ENCODE measurements at places on chromosomes 6 and 20.

DNA sequence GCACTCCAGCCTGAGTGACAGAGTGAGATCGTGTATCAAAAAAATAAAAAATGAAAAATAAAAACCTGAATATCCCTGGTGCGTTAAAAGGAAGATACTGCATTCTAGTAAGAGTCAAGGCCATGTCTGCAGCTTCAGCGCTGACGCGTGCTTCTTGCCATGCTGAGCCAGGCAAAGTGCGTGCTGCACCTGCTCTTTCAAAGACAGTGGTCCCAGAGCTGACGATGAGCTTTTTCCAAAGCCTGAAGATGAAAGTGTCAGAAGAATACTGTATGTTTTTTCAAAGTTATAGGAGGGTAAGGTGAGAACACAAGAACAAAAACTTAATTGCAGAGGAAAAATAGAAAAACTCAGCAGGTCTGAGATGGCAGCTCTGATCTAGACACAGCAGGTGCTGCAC lies 115.1 kb downstream of the RNASET2 start:
- DNase-seq: no peak

DNA sequence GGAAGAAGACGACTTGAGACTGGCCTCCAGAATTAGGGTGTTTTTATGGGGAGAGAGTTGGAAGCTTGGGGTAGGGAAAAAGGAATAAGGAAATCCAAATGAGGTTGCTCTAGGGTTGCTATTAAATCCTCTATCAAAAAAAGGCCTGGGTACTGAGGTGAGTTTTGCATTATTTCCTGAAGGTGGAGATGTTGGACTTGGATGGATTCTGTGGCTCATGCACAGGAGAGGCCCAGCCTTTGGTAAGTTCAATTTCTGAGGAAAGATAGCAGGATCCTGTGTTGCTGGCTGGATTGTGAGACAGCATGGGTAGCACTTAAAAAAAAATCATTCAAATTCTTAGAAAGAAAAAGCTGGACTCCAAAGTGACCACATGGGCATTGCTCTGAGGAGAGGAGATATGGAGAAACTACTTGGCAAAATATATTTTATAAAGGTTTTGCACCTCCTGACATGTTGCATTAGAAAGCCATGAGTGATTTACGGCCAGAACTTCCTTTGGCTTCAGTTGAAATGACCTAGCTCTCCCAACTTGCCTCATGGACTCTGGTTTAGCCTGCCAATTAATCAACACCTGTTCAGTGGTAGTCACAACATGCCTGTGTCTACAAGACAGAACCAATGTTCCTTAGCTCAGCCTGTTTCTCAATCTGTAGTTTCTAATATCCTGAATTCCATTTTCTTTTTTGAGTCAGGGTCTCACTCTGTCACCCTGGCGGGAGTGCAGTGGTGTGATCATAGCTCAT lies 152.1 kb upstream of the RALGAPA2 start:
- DNase-seq: no peak

DNA sequence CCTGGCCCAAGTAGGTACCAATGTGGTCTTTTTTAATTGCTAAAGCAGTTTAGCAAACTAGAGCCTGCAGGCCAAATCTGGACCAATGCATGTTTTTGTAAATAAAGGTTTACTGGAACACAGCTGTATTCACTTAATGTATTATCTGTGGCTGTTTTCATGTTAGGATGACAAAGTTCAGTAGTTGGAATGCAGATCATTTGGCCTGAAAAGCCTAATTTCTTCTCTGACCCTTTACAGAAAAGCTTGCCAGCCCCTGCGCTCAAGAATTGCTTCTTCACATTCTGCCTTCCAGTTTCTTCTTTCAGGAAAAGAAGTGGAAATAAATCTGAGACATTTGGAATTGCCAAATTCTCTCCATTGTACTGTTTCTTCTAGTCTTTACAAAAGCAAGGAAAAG lies 90.0 kb upstream of the MC3R start:
- DNase-seq: no peak

DNA sequence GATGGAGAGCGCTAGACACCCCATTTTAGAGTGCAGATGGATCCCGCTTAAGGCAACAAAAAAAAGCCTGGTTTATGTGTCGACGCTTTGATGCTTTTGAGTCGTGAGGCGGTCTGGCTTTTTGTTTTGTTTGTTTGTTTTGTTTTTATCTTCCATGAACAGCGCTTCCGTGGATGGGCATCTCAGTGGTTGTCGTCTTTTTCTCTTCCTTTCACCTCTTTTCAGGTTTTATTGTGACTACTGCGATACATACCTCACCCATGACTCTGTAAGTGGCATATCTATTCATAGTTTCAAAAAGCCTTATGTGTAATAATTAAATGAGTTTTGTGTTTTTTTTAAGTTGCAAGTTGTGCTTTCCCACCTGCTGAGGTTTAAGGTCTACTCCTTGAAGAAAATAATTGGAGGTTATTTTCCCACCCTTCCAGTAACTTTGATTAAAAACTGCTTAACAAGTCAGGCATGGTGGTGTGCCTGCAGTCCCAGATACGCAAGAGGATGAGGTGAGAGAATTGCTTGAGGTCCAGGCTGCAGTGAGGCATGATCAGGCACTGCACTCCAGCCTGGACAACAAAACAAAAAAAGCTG lies 476 bp downstream of the SNRPC start:
- no peak for DNase-seq

DNA sequence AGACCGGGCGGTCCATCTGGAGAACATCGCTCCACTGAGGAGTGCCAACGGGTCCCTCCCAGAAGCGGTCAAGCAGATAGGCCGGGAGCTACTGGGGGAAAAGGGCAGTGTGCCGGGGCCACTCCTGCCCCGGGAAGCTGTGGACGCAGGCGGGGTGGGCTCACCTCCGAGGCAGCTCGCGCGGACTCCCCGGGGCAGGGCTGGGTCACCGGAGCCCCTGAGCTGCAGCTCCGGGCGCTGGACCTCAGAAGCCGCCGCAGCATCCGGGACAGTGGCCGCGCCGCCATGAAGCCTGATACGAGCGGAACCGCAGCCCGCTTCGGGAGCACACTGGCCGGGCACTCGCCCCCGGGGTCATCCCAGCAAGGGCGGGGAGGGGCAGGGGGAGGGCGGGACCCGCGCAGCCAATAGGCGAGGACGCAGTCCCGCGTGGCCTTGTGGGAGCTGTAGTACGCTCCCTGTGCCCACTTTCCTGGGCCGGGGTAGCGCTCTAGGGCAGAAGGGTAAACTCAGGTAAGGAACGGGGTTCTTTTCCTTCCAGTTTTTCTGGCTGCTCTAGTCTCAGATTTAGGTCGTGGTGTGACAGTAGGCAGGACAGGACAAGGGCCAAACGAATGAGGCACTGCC lies at the start of gene MOCS1:
TSS of gene MOCS1 (minus strand) at position 332 of the 627 bp plus-strand sequence. CDS start at position 287, 45 bp downstream.
- no peak for DNase-seq

- no peak for DNase-seq
Measured at GRCh38 chr20:53312957-53313356, 280.7 kb downstream of the ZNF217 start.

DNA sequence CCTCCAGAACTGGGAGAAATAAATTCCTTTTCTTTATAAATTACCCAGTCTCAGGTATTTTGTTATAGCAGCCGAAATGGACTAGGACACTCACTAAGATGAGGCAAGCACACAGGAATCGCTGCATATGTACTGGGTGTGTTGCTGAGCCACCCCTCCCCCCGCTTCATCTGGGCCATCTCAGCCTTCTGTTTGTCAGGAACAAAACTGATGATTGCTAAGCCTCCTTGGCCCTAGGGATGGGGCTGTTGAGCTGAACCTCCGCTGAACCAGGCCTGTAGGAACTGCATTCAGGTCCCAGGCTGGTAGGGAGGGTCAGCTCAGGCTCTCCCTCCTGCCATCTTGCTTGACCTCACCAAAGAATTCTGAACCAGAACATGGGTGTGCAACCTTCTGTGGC lies 108.6 kb downstream of the MAP3K7 start:
- no peak for DNase-seq

- DNase-seq: no peak
Measured at GRCh38 chr6:81575442-81575841, 177.0 kb downstream of the TENT5A start.

GRCh38 chr6:36783603-36784375 lies 55.5 kb downstream of the CPNE5 start:
- DNase-seq: no peak

- DNase-seq: peak; percentile 61
Measured at GRCh38 chr6:36769676-36770499, 69.4 kb downstream of the CPNE5 start.

DNA sequence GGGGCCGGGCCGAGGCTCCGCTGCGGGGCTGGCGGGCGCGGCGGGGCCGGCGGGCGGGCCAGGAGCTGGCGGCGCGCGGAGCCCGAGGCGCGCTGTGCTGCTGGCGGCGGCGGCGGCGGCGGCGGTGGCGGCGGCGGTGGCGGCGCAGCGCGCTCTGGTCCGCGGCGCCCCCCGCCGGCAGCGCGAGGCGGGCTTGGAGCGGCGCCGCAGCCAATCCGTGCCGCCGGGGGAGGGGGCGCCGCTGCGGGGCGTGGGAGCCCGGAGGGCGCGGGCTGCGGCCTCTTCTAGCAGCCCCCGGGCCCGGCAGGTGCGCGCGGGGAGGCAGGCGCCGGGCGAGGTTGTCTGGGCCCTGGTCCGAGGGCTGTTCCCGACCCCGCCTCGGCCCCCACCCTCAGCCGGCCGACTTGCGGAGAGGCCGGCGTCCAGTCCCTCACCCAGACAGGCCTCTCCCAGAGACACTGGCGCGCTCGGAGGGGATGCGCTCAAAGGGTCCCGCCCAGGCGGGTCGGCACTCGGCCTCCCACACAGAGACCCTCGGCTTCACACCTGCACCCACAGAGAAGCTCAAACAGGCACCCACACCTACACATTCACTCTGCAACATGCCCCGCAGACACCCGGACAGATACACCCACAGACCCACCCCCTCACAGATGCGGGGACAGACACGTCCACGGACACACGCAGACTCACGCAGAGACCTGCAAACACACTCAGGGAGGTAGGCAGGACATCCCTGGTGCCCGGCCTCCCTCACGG lies at the start of gene RIMS4:
TSS of gene RIMS4 (minus strand) at position 156 of the 759 bp plus-strand sequence. CDS start 275 bp downstream, outside the sequence.
- DNase-seq: no peak

DNA sequence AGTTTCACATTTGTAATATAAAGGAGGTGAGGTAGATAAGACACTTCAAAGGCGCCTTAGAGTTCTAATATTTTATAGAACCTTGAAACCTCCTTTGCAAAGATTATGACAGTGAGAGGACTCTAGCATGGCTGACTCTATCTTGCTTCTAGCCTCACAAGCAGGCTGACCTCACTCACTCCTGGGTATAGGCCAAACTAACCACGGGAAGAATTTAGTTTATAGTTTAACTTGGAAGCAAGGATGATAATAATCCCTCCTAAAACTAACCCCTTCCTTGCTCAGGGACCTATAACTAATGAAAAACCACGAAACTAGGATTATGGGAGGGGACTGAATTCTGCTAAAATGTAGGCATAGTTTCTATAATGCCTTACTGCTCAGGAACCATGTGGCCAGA lies 84.3 kb downstream of the FILIP1 start:
- DNase-seq: no peak

DNA sequence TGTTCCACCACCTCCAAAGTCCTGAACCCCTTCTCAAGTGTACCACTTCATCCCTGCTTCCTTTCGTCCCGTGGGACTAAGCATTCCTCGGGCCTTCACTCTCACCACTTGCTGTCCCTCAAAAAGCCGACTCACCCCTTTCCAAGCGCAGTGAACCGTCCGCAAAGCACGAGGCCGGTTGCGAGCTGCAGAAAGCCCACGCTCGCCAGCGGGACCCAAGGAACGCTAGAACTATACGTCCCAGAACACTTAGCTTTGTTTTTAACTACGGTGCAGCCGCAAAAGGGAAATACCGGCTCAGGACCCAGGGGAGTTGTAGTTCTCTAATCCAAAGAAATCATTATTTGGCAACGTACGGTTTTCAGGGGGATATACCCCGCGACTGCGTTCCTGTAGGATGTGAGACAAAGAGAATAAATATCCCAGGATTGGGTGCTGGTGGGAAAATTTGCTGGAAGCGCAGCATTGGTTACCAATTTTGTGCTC lies 416 bp upstream of the POLR1H start:
- DNase-seq: no peak

DNA sequence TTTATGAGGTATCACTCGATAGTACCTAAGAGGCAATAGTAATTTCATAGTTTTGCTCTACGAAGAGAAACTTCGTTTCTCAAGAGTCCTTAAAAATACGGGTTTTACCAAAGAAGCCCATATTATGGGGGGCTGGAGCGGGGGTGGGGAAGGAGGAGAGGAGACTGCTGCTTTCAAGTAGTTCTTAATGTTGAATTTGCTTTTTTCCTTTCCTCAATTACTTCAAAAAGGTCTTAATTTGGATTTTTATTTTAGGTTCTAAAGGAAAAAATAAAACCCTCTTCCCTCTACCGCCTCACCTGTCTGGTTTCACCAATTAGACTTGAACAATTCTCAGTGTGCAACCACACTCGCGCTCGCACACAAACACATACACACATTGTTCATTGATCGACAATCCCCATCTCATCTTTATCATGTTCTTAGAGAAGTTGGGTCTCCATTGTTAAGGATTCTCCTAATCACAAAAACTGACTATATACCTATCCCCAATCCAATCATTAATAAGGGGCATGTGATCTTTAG lies 97.2 kb downstream of the HFE start:
- no peak for DNase-seq

DNA sequence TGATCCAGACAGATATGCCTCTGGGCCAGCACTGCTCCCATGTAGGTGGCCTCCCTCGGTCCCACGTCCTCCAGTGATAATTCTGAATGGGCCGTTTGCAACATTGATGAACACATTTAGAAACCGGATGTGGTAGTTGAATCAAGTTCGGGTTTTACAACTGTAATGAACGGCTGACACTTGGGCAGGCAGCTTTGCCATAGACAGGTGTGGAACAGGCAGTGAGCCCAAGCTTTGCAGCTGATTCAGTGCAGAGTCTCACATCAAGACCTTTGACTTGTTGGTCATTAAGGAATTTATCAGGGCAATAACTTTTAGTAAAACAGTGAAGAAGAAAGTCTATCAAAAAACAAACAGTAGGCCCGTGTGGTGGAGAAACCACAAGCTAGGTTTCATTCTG lies 466.6 kb upstream of the AGPAT4 start:
- no peak for DNase-seq

DNA sequence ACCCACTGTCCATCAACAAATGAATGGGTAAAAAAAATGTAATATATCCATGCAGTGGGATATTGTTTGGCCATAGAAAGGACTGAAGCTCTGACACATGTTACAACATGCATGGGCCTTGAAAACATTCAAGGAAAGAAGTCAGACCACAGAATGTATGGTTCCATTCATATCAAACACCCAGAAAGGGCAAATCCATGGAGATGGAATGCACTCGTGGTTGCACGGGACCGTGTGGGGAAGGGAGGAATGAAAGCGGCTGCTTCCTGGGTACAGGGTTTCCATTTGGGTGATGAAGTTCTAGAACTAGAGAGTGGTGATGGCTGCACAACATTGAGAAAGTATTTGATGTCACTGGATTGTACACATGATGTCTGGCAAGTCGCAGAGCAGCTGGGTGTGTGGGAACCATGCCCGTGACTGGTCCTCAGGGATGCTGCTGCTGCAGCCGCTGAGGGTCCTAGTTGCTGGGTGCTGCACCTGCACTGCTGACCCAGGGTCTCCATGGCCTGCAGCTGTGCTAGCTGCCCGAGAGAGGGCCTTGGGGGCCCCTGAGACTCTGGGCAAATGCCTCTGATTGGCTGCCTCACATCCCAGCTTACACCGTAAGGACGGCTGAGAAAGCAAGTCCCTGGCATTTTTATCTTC lies 220.3 kb downstream of the NRN1 start:
- DNase-seq: no peak

All from HS-5 (cell line).